ENCODE measurements at places on chromosomes 7 and 10.

DNA sequence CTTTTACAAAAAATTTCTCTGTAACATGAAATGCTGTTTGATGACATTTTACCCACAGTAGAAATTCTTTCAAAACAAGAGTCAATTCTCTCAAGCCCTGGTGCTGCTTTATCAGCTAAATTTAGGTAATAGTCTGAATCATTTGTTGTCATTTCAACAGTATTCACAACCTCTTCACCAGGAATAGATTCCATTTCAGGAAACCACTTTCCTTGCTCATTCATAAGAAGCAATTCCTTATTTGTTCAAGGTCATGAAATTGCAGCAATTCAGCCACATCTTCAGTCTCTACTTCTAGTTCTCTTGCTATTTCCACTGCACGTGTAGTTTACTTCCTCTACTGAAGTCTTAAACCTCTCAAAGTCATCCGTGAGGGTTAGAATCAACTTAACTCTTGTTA is 14.1 kb downstream of the STAG3 start:
- DNase-seq = no peak

GRCh38 chr10:3982746-3983442 is 197.9 kb upstream of the KLF6 start:
- DNase-seq = no peak

GRCh38 chr10:99524050-99524666 is 8.6 kb upstream of the NKX2-3 start:
- DNase-seq = no peak

DNA sequence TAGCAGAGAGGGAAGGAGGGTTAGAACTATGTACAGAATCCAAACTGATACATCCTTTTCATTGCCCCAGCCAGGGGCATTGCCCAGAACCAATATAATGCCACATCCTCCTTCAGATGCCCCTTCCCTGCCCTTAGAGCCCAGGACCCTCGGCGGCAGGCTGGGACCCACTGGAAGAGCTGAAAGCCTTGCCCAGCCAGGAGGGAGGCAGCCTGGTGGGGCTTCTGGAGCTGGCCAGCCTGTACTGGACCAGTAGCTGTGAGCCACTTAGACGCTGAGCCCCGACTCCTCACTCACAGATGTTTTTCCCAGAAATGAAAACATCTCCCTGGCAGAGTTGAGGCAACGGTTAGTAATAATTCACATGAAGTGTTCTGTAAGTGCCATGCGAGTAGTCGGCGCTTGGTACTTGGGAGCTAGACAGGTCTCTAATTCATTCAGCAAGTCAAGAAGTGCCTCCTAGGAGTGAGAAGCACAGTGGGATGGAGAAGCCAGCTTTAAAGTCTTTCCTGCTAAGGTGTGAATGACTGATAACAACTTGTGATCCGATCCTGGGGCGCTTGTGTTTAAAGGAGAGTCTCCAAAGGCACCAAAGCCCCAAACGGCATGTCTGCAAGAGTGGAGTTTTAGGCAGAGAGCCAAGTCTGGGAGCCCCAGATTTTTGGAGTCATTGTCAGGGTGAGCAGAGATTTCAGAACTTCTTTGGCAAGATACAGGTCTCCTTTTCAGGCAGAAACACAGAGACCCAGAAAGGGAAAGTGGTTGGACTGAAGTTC is 9.8 kb downstream of the VSIR start:
- DNase-seq = no peak

DNA sequence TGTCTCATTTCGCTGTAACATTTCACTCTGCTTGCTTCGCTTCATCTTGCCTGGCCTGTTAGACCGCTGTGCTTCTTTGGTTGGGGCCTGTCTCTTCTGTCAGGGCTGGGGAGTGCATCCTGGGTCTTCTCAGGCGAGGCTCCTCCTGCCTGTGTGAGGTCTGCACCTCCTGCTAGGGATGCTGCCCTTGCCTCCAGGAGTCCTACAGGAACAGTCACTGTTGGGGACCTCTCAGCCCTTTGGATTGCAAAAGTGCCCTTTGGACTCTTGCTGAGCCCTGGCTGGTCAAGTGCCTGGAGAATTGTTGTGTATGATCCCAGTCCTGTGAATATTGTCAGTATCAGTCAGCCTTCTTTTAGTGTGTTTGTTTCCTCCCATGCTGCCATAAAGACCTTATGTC is 84.1 kb downstream of the MDFIC start:
- DNase-seq = no peak

GRCh38 chr7:6161463-6162330 is 110.7 kb downstream of the CYTH3 start:
- no peak for DNase-seq

DNA sequence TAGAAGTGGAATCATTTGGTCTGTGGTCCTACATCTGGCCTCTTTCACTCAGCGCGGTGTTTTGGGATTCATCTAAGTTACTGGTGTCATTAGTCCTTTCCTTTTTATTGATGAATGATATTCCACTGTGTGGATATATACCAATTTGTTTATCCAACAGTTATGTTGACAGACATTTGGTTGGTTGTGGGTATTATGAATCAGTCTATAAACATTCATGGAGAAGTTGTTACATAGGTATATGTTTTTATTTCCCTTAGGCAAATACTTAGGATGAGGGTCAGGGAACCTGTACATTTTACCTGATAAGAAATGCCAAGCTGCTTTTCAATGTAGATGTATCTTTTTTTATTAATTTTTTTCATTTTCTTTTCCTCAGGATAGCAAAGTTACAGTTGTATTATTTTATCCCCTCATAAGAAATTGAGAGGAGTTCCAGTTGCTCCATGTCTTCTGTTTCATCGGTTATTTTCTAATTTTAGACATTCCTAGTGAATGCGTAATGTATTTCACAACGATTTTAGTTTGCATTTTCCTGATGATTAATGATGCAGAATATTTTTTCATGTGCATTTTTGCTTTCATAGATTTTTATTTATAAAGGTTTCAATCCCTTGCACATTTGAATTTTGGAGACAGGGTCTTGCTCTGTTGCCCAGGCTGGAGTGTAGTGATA is 203.8 kb upstream of the SH2B2 start:
- no peak for DNase-seq

DNA sequence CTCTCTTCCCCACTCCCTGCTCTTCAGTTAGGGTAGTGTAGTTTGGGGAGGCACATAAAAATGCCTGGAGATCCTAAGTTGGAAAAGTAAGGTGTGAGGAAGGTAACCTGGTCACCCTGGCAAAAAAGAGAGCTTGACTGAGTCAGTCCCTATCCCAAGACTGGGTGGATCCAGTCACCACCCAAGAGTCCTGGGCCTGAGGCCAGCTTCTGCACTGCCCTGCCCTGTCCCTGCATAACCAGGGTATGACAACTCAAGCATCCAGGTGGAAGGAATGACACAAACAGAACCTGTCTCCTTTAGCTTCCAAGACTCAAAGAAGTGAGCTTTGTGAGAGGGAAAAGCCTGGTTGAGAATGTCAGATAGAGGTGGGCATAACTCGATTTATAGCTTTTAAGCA is 26.9 kb upstream of the SORBS1 start:
- no peak for DNase-seq

Data from central memory CD4-positive, alpha-beta T cell (primary cell).